Mammary microvascular endothelial cell (primary cell): ENCODE measurements at places on chromosomes 7 and 10. TPM values are rescaled to one million over a fixed set of nuclear protein-coding genes. Genes with fewer than 3 reads are reported as not detected.

The CCL24 gene
- total RNA-seq = not detected in 2 replicates

The OR6V1 gene
- not detected in 2 replicates for total RNA-seq

The COL13A1 gene
- total RNA-seq = 57.4 and 77.5 TPM in 2 replicates

The ACSM6 gene
- total RNA-seq = not detected in 2 replicates

The LIPJ gene
- not detected in 2 replicates for total RNA-seq

The CLDN4 gene
- 0.10 and 0.27 TPM in 2 replicates for total RNA-seq

The RPEL1 gene
- total RNA-seq = not detected in 2 replicates

The SHTN1 gene
- 2.1 and 2.4 TPM in 2 replicates for total RNA-seq

The IFIT1B gene
- 0.34 TPM in 1 of 2 replicates, not detected in the other for total RNA-seq

The IPMK gene
- total RNA-seq = 9.3 and 9.5 TPM in 2 replicates

The ABCC2 gene
- total RNA-seq = 0.07 and 0.49 TPM in 2 replicates

The LRIT1 gene
- not detected in 2 replicates for total RNA-seq

The HYAL4 gene
- total RNA-seq = 0.49 TPM in 1 of 2 replicates, not detected in the other

The C10orf62 gene
- total RNA-seq = not detected in 2 replicates
